COR-L47 (cell line): ENCODE measurements at places on chromosomes 7 and 10.

DNA sequence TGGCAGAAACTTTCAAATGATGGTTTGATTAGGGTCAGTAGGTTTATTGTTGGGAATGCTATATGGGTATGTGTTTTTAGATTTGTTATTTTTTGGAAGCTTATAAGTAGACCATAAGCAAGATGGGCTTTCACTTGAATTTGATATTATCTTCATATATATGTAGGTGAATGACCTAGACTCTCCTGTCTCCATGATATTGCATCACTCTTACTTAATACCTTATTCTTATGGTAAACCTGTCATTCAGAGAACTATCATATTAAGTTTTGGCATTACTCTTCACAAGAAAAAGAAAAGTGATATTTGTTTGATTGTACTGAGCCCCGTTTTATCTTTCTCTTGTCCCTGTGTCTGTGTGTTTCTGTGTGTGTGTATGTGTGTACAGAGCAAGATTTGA lies 17.3 kb downstream of the HSPA14 start:
- DNase-seq: no peak

DNA sequence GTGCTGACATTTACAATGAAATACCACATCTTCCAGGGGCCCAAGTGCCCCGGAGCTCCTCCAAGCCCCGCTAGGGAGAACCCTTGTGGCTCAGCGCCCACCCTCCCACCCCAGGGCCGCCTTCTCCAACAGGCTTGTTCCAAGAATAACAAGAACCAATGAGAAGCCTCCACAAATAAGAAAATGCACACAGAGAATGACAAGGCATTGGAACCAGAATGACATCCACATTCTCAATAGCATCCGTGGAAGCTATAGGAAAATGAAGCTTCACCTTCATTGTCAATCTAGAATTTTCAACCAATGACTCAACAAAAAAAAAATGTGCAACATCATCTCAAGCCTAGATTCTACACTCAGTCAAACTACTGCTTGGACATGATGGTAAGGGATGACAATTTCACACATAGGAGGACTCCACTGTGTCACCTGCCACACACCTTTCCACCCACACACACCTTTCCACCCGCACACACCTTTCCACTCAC lies 50.4 kb upstream of the PPP2R2D start:
- no peak for DNase-seq

- DNase-seq: no peak
Measured at GRCh38 chr7:117424090-117424829, 3.0 kb downstream of the ASZ1 start.

DNA sequence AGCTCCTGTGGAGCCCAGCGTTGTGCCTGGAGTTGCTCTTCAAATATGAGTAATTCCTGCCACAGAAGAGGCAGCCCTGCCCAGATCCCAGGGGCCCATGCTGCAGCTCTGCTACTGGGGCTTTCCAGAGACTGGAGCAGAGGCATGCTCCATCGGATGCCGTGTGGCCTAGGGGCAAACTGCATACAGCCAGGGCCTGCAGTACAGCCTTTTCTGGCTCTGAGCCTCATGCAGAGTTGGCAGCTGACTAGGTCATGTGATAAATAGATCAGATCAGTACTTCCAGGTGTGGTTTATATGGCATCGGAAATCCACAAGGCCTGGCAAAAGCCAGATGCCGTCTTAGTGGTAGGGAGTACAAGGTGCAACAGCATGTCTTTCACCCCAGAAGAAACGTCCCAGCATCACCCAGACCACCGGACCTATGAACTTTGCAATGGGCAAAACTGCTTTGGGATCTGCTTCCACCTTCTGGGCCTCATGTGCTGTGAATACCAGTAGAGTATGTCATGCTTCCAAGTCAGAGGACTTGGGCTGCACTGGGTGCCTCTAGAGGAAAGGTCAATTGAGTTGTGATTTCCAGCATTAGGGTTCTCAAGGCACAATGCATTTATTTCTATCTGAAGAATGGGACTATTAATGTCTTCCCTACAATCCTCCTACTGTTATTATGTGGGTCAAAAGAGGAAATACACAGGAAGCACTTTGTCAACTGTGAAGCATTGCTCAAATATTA lies 250.7 kb upstream of the ZNF32 start:
- no peak for DNase-seq

DNA sequence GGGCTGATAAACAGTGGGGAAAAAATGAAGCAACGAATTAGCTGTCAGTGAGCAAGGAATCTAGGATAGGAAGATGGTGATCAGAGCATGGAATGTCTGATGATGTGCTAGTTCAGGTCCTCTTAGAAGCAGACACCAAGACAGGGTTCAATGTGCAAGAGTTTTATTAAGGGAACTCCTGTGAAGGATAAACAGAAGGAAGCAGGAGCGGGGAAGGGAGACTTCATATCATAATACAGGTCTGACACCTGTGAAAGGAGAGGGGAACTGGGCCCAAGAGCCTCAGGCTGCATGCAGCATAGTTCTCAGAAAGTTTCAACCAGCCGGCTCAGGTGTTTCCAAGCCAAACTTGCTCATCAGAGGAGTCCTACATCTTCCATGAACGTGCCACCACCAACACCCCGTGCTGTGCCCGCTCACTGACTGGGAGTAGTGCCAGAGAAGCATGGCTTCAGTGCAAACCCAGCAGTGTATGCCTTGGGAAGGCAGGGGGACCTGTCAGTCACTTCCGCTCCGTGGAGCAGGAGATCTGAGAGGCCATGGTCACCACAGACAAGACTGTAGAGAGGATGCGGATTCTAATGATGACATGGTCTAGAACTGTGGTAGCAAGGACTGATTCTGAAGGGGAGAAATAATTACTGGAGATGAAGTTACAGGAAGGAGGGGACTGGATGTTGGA lies 45.8 kb downstream of the ZNF800 start:
- no peak for DNase-seq

- DNase-seq: no peak
Measured at GRCh38 chr7:6205971-6206660, 66.3 kb downstream of the CYTH3 start.

GRCh38 chr10:26937371-26937770 lies 76.6 kb upstream of the ABI1 start:
- DNase-seq: no peak

- DNase-seq: no peak
Measured at GRCh38 chr10:36608251-36608650, 517.1 kb upstream of the ANKRD30A start.

DNA sequence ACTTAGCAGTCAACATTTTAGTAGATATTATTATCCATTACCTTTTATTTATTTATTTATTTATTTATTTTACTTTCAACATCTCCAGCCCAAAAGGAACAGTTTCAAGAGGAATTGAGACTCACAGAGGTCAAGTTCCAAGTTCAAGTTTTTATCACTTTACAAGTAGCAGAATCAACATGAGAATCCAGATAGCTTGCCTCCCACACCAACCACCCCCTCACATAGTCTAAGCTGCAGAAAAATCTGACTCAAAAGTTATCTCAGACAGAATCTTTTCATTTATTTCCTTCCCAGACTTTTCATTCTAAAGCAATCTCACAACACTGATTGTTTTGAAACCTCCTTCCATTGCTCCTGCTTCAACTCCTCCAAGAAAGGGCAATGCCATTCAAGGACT lies 129.6 kb downstream of the GRM3 start:
- DNase-seq: no peak

GRCh38 chr10:123262456-123262855 lies 108.3 kb downstream of the BUB3 start:
- DNase-seq: no peak
